A375 (cell line): ENCODE measurements at places on chromosomes 5 and 9. TPM values are rescaled to one million over a fixed set of nuclear protein-coding genes. Genes with fewer than 3 reads are reported as not detected.

The CACNA1B gene
- total RNA-seq: 0.03 TPM in 1 of 2 replicates, not detected in the other

The C6 gene
- total RNA-seq: not detected in 2 replicates

The PCDHA7 gene
- total RNA-seq: 3.0 and 4.4 TPM in 2 replicates

The CAMK2A gene
- total RNA-seq: not detected in 2 replicates

The PIP5KL1 gene
- 2.7 and 6.8 TPM in 2 replicates for total RNA-seq

The CEL gene
- 0.19 TPM in 1 of 2 replicates, not detected in the other for total RNA-seq

The PCDHB6 gene
- 7.8 and 10.6 TPM in 2 replicates for total RNA-seq

The IL7R gene
- total RNA-seq: 7.3 and 8.3 TPM in 2 replicates

The PCDHGB4 gene
- total RNA-seq: 2.0 TPM in 2 replicates

The PCDHGB6 gene
- total RNA-seq: 0.80 and 1.2 TPM in 2 replicates

The IL13 gene
- total RNA-seq: 0.42 TPM in 1 of 2 replicates, not detected in the other

The CREBRF gene
- 8.5 and 10.6 TPM in 2 replicates for total RNA-seq

The INSL6 gene
- total RNA-seq: not detected in 2 replicates

The NR4A3 gene
- total RNA-seq: 0.60 and 1.9 TPM in 2 replicates

The ERGIC1 gene
- 58.7 and 70.7 TPM in 2 replicates for total RNA-seq

The APBA1 gene
- total RNA-seq: 0.11 TPM in 1 of 2 replicates, not detected in the other

The NPR3 gene
- total RNA-seq: 0.40 TPM in 1 of 2 replicates, not detected in the other

The TOR2A gene
- 9.2 and 12.1 TPM in 2 replicates for total RNA-seq

The FOXI1 gene
- not detected in 2 replicates for total RNA-seq

The NMUR2 gene
- 0.13 TPM in 1 of 2 replicates, not detected in the other for total RNA-seq
